ENCODE measurements at places on chromosomes 13 and 19.

DNA sequence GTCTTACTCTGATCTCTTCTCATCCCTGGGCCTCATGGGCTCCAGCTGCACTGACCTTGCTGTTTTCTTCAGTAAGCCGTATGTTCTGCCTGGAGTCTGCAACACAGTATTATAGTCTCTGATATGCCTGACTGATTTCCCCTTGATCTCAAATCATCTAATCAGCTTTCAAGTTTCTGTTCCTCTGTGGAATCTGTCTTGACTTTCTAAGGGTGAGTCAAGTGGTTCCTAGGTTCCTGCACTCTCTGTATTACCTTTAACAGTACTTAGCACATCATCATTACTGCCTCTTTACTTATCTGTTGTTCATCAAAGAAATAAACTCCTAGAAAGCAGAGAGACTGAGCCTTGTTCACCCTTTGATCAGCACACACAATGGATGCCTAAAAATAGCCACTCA is 350.7 kb downstream of the LMO7 start:
- DNase-seq, result no peak

- DNase-seq, result peak; percentile 25
Observed at GRCh38 chr13:48580896-48581295, 48.0 kb upstream of the RCBTB2 start.

GRCh38 chr13:42832341-42833096 is 51.1 kb downstream of the FAM216B start:
- DNase-seq, result no peak

DNA sequence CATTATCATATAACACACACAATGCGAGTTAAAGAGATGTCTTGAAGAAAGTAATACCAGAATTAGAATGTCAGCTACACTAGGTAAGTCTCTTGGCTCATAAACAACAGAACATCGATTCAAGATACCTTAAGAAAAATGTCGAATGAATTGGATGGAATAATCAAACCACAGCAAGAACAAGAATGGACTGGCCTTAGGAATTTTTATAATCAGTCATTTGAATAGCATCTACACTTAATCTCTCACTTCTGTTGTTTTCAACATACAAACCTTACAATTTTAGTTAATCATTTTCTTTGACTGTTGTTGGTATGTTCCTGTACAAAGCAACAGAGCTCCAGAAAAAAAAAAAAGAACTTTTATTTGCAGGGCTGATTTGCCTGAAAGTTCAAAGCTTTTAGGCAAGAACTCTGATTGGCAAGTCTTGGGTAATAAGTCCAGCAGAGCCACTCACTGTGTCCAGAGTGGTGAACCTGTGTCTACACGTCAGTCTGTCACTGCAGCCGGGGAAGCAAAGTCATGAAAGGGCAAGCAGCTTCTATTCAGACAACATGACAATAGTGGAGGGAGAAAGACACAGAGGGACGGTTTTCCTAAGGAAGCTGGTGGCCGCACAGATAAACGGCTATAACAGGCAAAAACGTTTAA is 1026.1 kb upstream of the MIR17HG start:
- no peak for DNase-seq

- DNase-seq, result peak; percentile 33
Observed at GRCh38 chr19:55703790-55704215, 28.8 kb downstream of the EPN1 start.

GRCh38 chr13:20475927-20476691 is 49.5 kb downstream of the CRYL1 start:
- DNase-seq, result no peak
